ENCODE measurements at places on chromosomes 11 and 22. TPM values are rescaled to one million over a fixed set of nuclear protein-coding genes. Genes with fewer than 3 reads are reported as not detected.

The POLD3 gene
- total RNA-seq: 14.3 TPM

The ENDOD1 gene
- 16.2 TPM for total RNA-seq

The SLC5A1 gene
- not detected for total RNA-seq

The AKIP1 gene
- total RNA-seq: 40.3 TPM

The SLC6A5 gene
- total RNA-seq: not detected

The DEUP1 gene
- total RNA-seq: not detected

The MAJIN gene
- not detected for total RNA-seq

The MRGPRX4 gene
- not detected for total RNA-seq

The WBP2NL gene
- total RNA-seq: not detected

The CHCHD10 gene
- total RNA-seq: 3.5 TPM

The CCDC116 gene
- total RNA-seq: 0.29 TPM

The EEF1G gene
- total RNA-seq: 1,694 TPM

The POU2AF3 gene
- not detected for total RNA-seq

The KIRREL3 gene
- 2.4 TPM for total RNA-seq

The FGF3 gene
- not detected for total RNA-seq

The SCGB1A1 gene
- total RNA-seq: not detected

The SYTL2 gene
- 59.4 TPM for total RNA-seq
